ENCODE measurements at places on chromosomes 4 and X.

DNA sequence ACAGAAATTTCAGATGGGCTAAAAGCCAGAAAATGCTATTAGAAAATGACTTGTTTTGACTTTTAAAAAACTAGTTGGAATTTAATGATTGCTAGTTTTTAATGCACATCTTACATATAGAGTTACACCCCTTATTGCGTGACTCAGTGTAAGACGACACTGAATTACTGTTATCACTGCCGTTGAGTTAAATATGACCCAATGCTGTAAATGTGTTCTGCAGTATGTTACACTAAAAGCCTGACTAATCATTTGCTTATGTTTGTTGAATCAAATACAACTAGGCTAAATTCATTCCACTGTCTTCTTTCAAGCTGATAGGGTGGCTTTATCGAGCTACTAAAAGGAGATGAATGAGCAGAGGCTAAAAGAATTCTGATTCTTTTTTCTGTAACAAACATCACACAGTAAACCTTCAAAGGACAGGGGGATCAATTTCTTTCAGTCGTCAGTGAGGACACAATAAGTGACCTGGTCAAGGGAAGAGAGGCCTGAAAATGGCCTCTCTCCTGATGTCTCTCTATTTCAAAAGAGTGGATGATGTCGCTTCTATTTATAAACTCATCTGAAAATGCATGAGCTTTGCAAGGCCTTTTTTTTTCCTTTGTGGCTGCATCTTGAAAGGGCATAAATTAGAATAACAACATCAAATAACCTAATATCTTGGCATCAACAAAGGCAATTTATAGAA lies 142.2 kb upstream of the KCNIP4 start:
- no peak for ATAC-seq

DNA sequence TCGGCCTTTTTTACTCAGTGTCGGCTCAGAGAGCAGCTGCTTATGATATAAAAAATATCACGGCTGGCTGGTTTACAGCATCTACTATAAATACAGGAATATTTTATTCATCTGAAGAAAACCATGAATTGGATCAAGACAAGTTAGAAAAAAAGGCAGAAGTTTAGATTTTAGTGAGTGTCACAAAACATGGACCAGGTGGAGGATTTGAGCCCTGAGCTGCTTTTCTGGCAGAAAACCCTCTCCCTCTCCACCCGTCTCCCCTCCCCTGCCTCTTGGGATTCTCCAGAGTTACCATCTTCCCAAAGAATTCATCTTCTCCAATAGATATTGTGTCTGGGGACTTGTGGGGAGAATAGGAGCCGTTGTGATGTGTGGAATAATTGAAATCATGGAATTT lies 142.8 kb upstream of the RAI2 start:
- ATAC-seq, result no peak

DNA sequence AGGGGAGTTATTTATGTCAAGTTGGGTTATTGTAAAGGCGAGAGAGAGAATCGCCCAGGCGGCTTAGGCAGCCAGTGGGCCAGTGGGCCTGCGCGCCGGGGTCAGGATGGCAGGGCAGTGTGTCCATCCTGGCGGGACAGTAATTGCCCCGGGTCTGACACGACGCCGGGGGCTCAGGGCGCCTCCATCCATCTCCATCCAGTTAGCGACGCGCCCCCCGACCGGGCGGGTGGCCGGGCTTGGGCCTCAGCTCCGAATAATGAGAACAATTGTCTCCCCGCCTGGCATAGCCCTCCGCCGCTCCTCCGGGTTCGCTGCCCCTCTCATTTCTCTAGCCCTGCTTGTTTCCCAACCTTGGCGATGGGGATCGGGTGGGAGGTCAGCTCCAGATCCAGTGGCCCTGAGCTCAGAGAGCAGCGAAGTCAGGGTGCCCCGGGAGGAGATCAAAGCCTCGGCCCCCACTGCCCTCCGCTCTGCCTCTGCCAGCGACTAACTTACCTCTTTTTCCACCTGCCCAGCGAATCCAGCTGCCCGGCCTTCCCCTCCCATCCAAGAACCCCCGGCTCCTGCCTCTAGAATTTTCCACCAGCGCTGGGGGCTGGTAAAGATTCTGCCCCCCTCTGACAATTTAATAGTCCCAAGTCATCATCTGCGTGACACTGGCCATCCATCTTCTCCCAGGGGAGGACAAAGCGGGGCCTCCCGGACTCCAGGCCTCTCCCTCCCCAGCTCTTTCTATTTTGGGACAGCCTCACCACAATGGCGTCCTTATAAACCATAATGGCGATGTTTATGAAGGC lies 56.9 kb upstream of the TMEM33 start:
- no peak for ATAC-seq

GRCh38 chr4:47718696-47719095 lies 119.2 kb downstream of the CORIN start:
- ATAC-seq, result no peak

DNA sequence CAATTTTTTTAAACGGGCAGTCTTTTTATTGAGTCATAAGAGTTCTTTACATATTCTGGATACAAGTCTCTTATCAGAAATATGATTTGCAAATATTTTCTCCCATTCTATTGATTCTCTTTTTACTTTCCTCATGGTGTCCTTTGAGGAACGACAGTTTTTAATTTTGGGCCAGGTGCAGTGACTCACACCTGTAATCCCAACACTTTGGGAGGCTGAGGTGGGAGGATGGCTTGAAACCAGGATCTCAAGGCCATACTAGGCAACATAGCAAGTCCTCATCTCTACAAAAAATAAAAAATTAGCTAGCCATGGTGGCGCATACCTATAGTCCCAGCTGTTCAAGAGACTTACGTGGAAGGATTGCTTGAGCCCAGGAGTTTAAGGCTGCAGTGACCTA lies 66.1 kb upstream of the RGN start:
- ATAC-seq, result no peak

DNA sequence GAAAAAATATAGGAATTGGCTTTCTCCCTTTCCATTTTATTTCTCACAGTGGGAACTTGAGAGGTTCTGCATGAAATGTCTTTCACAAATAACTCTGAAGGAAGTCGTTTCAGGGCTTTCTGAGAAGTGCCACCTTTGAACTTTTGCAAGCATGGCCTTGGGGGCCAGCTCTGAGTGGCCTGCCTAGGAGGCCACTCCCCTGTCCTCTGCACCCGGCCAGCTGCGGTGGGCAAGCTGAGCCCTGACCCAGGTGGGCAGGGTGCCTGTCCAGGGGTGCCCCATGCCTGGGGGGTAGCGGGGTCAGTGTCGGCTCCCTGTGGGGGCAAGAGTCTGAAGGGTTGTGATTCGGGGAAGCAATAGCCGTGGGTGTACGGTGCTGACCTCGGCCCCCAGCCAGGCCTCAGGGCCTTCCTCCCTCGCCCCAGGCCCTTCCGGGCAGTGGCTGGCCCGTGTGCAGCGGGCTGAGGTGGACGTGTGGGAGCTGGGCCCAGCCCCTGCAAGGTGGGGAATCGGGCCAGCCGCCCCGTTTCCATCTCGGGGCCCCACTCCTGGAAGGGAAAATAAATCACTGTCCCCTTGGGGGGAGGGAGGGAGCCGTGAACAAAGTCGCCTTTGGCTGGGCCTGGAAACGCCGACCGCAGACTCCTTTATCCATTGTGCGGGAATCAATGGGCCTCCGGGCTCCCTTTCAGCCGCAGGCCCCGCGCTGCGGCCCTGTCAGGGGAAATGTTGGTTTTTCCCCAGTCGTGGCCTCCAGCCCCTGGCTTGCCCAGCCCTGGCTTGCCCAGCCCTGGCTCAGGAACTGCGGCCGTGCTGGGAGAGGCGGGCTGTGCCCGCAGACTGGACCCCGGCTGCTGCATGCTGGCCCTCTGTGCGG lies 3.1 kb downstream of the FGFRL1 start:
- ATAC-seq, result no peak

DNA sequence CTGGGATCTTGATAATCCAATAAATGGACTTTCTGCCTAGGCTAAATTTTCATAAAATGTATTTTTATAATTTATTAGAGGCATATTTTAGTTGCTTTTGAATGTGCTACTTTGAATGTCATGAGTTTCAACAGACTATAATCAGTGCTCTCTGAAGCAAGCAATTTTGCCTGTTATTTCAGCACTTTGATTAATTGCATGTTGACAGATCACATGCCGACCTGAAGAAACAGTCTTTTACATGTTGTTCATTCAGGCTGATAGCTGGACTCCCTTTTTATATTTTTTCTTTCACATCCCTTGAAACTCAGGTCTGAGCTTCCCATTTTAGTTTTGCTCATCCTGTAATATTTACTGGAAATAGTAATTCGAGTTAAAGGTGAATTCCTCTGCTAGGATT lies 341.0 kb downstream of the NAP1L3 start:
- no peak for ATAC-seq

DNA sequence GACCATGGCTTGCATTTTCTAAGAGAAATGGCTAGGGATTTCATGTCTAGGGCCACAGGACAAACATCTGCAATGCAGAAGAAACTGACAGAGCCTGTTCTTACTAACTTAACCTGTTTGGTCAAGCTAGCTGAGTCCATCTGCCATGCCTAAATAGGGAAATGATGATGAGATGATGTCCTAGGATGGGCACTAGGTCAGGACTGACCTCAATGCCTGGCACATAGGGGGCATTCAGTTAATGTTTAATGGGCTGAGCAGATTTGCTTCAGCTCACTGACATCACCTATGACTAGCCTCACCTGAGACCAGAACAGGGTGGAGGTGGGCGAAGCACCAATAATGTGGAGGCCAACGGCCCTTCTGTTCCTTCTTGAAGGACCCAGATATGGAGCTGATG lies 174.2 kb upstream of the SCML1 start:
- ATAC-seq, result no peak

Data from activated CD4-positive, CD25-positive, alpha-beta regulatory T cell treated with anti-CD3 and anti-CD28 coated beads, Interleukin-2, amount 50 U/mL, for 24 hours (primary cell).